G401 (cell line): ENCODE measurements at places on chromosomes 11 and 22.
A peak's percentile ranks its signal among the peaks of the same experiment; 100 is the strongest.

GRCh38 chr22:39489094-39490068, 12.7 kb upstream of the MIEF1 start:
- no peak for DNase-seq

- DNase-seq, result peak; percentile 30
Measured at GRCh38 chr22:24322522-24322921, 51.9 kb downstream of the SPECC1L start.

DNA sequence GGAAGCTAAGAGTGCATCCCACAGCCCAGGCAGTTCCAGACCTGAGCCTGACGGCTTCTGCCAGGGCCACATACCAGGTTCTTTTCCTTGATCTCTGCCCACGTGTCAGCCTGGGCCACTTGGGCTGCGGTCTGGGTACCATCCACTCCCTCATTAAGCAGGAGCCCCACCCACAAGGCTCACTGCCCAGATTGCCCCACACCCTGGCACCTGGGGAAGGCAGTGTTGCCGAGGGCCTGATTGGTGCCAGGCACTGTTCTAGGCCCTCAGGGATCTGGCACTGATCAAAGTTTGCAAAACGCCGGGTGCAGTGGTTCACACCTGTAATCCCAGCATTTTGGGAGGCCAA, 15.4 kb downstream of the GGA1 start:
- DNase-seq, result no peak

DNA sequence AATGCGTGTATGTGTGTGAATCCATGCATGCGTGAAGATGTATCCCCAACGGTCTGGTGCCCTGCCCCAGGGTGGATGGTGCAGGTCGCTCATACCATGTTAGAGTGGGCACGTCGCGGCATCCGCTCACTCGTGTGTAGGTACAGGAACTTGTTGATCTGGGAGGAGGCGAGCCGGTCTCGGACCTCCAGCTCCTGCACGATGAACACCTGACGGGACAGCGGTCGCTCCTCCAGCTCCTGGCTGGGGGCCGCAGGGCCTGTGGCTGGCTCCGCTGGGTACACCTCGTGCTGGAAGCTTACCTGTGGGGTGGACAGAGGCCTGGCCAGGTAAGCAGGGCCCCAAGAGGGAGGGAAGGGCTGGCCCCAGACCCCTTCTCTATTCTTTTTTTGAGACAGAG, 18.5 kb downstream of the ATG2A start:
- no peak for DNase-seq

GRCh38 chr11:15897211-15897960, 459.0 kb downstream of the SOX6 start:
- no peak for DNase-seq
